Stimulated activated CD8-positive, alpha-beta memory T cell treated with anti-CD3 and anti-CD28 coated beads, Interleukin-7, amount 100 ng/mL, for 24 hours (primary cell): ENCODE measurements at places on chromosomes 1 and 21.

DNA sequence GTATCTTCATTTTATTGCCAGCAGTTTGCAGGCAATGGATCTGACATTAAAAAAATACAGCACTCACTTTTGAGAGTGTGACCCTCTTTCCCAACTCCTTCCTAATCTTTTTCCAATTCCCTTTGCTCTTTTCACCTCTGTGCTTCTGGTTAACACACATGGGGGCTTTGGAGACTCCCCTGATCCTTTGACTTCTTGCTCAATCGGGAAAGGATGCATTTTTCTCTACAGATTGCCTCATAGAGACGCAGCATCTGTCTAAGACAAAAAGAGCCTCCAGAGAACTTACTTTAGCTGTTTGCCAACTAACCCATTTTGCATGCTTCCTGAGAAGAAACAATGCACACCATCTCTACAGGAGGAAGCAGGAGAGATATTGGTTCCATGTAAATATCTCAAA, 378.3 kb downstream of the PBX1 start:
- no peak for DNase-seq

DNA sequence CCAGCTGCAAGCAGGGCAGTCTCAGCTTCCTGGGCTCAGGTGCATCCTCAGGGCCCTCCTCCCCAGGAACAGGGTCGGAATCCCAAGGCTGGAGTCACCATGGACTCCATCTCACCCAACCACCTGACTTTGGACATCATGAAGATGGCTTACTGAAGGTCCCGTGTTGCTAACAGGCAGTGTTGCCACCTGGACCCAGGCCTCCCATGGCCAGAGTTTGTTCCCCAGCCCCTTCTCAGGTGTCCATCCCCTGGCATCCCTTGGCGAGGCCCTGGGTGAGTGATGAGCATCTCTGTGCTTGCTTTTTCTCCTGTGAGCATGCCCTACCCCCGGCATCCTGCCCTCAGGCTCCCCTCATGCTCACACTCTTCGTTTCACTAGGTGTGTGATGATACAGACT, 101.7 kb upstream of the EDN2 start:
- no peak for DNase-seq

DNA sequence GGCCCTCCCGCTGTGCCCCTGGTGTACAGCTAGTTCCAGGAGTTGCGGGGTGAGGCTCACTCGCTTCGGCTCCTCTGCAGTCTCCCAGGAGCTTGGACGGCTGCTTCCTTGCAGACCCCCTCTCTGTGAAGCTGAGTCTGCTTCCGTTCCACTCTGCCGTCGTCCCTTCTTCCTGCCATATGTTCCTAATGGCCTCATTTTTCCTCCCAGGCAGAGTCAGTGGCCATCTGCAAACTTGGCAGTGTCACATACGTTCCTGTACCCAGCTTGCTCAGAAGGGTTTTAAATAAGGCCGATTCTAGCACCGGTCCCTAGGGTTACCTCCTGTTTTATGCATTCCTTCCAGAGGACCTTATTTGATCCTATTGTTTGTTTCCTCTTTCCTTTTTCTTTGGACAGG, 21.3 kb downstream of the ACTL8 start:
- no peak for DNase-seq

- DNase-seq: no peak
Observed at GRCh38 chr1:109454497-109455133, 11.7 kb upstream of the SYPL2 start.

GRCh38 chr1:183817576-183818288, 12.8 kb downstream of the RGL1 start:
- DNase-seq: no peak

DNA sequence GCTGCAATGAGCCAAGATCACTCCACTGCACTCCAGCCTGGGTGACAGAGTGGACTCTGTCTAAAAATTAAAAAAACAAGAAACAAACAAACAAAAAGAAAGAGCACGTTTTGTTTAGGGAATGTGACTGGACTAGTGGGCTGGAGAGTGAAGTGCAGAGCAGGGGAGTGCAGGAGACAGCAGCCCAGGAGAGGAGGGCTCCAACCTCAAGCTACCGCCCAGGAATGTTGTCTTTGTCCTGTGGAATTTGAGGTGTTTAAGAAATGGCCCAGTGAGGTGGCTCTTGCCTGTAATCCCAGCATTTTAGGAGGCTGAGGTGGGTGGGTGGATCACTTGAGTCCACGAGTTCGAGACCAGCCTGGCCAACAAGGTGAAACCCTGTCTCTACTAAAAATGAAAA, 42.4 kb upstream of the MTF2 start:
- DNase-seq: no peak

DNA sequence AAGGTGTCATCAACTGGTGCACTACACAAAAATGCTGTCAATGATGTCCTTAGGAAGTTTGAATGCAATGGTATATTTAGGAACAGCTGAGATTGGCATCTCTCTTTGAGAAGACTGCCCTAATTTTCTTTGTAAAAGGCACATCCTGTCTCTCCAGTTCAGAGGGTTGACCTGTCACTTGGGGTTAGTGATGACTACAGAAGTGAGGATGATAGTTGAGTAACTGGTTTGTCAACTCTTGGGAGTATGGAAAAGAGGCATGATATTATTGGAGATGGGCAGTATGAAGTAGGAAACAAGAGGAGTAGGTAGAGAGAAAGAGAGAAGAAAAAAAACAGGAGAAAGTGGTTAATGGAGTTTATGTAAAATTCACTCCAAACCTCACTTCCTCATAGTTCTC, 40.4 kb upstream of the PIGC start:
- no peak for DNase-seq

GRCh38 chr1:46026531-46026930, 105.9 kb downstream of the PIK3R3 start:
- DNase-seq: no peak

GRCh38 chr1:53621144-53621543, 117.8 kb downstream of the GLIS1 start:
- no peak for DNase-seq

DNA sequence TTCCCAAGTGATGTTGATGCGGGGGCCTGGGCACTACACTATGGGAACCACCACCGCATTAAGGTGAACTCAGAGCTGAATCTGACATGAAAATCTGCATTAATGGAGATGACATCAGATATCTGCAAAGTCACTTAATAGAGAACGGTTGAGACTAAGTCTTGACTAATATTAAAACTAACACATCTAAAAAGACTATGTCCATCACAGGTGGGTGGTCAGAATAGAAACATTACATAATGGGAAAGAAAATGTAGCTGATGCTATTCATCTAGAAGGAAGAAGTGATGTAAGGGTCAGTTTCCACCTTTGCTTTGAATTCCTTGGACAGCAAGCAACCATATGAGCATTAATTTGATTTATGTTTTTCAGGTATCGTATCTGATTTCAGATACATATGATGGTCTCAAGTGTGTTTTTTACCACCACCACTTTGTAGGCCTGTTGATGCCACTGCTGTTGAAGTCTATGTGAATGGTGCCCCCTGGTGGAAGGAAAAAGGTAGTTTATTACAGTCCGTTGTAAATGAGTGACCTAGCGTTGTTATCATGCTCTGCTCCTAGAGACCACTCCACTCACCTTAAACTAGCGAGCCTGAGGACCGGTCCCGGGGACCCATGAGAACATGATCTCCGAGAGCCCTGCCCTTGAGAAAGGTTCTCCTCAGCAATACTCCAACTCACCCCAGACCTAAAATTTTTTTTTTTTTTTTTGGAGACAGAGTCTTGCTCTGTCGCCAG, 73.5 kb downstream of the BACH1 start:
- no peak for DNase-seq

DNA sequence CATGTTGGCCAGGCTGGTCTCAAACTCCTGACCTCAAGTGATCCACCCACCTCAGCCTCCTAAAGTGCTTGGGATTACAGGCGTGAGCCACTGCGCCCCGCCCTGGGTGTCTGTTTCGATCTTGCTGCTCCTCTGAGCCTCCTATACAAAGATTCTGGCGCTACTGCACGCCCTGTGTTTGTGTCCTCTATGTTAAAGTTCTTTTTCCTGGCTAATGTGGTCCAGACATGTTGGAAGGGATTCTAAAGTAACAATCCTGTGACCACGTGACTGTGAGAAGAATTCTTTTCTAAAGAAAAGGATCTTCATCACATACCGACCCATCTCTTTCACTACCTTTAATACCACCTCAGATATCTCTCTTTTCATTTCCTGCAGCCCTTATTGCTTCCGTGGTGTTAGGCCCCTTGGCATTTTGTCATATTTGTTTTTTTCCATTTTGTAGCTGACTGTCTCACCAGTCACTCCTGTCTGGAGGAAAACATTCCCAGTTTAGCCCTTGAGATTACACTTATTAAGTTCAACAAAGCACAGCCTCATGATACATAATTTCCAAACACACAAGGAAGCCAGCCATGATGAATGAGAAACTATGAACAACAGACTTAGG, 27.2 kb upstream of the ENO1 start:
- DNase-seq: no peak

DNA sequence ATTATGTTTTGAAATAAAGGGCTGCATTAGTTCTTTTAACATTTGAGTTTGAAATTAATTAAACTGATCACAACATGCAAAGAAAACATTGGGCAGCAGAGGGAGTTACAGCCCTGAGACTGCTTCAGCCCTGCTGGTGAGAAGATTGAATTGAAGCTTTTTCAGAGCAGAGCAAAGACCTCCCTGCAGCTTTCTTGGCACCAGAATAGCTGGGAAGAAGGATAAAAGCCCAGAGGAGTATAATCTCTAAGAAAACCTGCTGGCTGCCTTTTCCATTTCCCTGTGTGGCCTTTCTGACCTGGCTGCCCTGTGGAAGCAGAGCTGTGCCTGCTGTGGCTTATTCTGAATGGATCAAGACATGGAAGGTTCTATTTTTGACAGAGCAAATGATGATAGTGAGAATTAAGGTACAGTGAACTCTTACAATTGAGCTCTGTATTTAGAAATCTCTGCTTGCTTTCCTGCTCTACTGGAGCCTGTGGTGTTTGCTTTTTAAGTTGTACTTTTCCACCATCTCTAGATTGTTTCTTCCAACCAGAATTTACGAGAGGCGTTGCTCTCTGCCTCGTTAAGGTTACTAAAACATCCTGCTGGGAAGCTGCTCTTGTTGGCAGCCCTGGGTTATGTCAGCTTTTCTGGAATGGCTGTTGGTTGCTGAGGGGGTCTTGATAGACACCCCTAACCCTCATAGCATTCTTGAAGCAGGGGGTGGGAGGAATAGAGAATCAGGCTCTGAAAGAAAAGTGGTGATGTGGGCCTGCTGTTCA, 9.9 kb downstream of the SNRPE start:
- no peak for DNase-seq

- DNase-seq: no peak
Observed at GRCh38 chr1:185823467-185823866, 89.3 kb downstream of the HMCN1 start.

- no peak for DNase-seq
Observed at GRCh38 chr1:168572633-168573032, 3.8 kb upstream of the XCL1 start.

DNA sequence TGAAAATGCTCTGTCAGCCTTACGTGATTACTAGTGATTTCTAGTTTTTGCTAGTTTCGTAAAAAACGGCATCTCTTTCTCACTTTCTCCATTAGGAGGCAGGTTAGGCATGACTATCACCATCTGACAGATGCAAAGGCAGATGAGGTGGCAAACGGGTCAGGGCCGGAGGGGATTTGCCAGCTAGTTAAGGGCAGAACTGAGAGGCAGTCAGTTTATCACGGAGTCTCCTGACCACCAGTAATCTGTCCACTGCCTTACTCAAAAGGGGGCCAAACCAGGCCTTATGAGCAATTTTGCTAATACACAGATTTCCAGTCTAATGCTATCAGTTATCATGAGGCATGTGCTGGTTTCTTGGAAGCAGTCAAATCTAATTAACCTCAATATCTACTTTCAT, 159.3 kb downstream of the TSEN15 start:
- DNase-seq: no peak

DNA sequence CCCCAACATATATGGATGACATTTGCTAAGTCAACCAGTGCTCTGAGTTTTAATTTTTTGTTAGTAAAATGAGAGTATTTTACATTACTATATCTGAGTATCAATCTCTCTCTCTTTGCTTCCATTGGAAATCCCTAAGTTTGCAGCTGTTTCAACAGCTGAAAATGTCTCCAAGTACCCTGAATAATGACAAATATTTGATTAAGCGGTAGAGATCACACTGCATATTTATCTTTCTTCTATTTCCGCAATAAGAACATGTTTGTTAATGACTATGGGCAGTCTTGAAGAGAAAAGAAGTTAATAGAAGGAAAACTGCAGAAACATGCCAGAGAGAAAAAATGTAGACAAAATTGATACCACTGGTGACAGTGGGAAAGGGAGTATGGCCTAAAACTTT, 1117.5 kb downstream of the NCAM2 start:
- DNase-seq: no peak

DNA sequence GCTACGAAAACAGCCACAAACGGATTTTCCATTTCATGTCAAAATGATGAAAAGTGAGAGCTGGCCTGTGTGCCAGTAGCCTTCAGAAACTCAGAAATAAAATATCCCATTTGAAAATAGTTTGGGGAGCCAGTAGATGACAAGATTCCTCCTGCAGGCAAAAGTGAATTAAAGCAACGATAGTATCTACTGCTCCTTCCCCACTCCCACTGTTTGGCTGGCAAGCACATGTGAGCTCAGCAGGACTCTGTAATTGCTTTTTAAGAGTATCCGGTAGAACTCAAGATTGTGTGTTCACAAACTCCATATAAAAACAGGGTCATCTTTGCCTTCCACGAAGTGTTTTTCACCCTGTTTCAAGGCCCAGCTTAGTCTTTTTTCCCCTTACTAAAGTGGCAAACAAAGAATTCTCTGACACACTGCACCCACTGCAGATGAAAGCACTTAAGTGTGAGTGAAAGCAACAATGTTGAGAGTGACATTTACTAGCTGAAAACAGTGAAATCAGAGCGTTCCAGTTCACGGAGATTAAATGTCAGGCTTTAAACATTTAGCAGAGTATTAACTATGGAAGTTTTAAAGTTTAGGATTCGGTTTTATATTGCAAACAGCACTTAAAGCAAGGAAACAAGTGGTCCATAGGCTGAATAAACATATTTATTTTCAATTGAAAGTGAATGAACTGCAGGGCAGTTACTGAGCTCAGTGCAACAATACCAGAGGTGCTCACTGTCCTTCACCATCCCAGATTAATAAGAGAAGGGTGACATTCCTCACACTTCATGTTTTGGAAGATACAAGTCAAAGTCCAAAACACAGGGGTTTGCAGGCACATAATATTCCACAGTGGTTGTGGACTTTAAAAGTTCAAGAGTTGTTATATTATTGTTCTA, 70.0 kb downstream of the ALG14 start:
- no peak for DNase-seq

GRCh38 chr1:32881871-32882850, 4.1 kb upstream of the HPCA start:
- no peak for DNase-seq
